DMS53 (cell line): ENCODE measurements at places on chromosomes 1 and 21.

GRCh38 chr1:104856091-104856490, 1106.4 kb downstream of the AMY1C start:
- no peak for DNase-seq

GRCh38 chr1:233566886-233567285, 47.0 kb upstream of the KCNK1 start:
- no peak for DNase-seq

DNA sequence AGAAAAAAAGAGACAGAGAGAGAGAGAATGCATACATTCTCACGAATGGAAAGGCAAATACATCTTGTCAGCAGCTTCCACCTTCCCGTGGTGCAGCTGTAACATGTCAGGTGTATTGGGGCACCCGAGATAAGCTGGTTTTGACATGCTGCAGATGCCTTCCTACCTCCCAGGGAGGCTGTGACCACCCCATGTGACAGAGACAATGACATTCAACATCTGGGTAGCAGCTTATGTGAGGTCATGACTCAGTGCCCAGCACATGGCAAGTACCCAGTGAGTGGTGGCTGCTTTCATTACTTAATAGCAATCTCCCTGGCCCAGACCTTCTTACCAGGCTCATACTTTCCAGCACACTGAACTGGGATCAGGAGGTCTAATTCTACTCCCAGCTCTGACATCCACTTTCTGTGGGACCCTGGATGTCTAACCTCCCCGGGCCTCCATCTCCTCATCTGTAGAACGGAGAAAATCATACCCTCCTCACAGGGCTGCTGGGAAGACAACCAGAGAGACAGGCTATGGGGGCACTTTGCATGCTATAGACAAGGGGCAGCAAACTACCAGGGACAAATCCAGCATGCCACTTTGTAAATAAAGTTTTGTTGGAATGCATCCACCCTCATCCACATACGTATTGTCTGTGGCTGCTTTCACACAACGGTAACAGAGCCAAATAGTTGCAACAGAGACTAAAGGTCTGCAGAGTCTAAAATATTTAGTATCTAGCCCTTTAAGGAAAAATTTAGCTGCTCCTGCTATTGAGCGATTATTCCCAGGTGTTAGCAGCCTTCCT, 38.5 kb upstream of the ZBTB40 start:
- DNase-seq = peak; percentile 91

GRCh38 chr1:245096311-245097066, 58.3 kb upstream of the KIF26B start:
- DNase-seq = no peak

DNA sequence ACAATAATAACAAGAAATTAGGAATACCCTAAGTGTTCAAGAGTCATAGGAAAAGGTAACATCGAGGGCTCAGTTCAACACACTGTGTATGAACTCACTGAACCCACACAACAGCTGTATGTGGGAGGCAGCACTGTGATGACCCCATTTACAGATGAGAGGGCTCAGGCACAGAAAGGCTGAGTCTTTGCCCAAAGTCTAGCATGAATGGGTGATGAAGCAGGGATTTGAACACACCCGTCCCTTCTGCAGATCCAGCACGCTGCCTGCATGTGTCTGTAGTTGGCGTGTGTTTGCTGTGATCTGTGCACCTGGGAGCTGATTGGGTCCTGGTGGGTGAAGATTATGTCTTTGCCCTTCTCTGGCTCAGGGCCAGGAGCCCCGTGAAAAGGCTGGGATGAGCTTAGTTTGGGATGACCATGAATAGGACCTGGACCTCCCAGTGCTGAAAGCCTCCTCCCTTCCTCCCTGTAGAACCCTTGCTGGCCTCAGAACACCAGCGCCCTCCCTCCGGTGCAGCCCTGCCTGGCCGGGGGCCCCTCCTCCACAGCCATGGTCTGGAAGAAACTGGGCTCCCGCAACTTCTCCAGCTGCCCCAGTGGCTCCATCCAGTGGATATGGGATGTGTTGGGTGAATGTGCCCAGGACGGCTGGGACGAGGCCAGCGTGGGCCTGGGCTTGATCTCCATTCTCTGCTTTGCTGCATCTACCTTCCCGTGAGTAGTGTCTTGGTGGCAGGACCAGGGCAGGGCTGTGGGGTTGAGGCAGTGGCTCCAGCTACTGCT, 5.2 kb downstream of the SLC66A1 start:
- no peak for DNase-seq

DNA sequence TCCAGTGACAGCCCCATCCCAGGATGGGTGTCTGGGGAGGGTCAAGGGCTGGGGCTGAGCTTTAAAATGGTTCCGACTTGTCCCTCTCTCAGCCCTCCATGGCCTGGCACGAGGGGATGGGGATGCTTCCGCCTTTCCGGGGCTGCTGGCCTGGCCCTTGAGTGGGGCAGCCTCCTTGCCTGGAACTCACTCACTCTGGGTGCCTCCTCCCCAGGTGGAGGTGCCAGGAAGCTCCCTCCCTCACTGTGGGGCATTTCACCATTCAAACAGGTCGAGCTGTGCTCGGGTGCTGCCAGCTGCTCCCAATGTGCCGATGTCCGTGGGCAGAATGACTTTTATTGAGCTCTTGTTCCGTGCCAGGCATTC, 24.2 kb downstream of the PCSK9 start:
- DNase-seq = no peak
